ENCODE measurements at places on chromosomes 5 and 9.
A peak's percentile ranks its signal among the peaks of the same experiment; 100 is the strongest.

- DNase-seq, result no peak
These were observed 642 bp downstream of the CSF2 start for GRCh38 chr5:132074091-132074771.

- DNase-seq, result no peak
These were observed 46.7 kb upstream of the HNRNPA0 start for GRCh38 chr5:137800700-137801411.

GRCh38 chr5:4676934-4677333, 463.2 kb upstream of the ADAMTS16 start:
- no peak for DNase-seq

GRCh38 chr9:117462861-117463260, 48.0 kb upstream of the ASTN2 start:
- DNase-seq, result no peak

DNA sequence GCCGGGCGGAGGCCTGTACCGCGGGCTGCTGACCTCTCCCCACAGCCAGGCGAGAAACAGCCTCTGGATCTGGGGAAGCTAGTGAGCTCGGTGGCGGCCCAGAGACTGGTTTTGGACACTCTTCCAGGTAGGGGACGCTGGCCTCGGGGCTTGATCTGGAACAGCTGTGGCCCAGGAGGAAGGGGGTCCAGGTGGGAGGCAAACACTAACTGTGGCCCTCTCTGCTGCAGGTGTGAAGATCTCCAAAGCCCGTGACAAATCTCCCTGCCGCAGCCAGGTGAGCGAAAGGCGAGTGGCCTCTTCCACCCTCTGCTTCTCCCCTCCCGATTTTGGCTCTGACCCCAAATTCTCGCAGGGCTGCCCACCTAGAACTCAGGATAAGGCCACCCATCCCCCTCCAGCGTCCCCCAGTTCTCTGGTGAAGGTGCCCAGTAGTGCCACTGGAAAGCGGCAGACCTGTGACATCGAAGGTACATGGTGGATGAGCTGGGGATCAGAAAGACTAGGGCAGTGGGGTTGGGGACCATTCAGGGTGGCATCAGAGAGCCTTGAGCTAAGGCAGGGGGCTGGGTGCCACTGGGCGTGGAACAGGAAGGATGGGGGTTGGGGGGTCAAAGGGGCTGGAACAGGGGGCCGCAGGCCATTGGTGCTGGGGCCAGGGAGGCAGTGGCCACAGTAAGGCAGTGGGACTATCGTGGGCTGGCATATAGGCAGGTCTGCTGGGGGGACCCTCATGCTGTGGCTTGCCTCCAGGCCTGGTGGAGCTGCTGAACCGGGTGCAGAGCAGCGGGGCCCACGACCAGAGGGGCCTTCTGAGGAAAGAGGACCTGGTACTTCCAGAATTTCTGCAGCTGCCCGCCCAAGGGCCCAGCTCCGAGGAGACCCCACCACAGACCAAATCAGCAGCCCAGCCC, 12.9 kb upstream of the SLC34A1 start:
- DNase-seq, result no peak

GRCh38 chr5:26737348-26738265, 300.8 kb downstream of the CDH9 start:
- DNase-seq, result no peak

GRCh38 chr9:116572095-116572748, 114.9 kb upstream of the TRIM32 start:
- DNase-seq, result peak; percentile 81

DNA sequence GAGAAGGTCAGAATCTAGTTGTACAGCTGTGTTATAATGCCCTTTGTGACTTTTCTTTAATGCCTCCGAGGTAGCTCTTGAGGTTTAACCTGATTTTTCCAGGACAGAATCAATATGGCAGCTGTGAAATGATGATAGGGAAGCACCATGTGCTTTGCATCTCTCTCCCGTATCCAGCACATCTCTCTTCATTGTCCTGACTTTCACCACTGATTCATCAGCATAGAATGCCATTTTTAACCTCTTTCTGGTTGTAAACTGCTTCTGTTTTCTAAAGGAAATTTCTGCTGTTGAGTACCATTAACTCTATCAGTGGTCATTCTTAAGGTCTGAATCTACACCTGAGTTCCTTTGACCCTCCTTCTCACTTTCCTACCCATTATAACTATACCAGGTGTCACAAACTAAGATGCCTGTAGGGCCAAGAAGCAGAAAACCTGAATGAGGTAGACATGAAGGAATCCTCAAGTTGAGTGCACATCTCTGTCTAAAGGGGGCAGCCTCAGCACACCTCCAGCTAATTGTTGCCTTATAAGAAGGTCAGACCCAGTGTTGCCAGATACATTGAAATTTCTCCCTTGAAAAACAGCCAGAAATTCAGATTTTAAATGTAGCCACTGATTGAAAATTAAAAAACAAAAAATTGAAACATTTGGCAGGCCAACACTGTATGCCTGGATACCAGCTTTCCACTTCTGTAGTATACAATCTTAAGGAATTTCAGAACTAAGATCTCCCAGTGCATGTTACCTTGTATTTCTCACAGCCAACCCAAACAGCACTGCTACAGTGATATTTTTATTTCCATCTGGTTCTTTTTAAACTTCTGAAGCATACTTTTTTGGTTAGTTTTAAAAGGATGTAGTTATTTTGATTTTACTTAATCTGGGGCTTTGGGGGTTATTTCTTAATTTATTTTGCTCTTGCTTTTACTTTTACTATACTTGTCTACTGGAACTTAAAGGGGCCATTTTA, 35.8 kb upstream of the TLX3 start:
- DNase-seq, result no peak

DNA sequence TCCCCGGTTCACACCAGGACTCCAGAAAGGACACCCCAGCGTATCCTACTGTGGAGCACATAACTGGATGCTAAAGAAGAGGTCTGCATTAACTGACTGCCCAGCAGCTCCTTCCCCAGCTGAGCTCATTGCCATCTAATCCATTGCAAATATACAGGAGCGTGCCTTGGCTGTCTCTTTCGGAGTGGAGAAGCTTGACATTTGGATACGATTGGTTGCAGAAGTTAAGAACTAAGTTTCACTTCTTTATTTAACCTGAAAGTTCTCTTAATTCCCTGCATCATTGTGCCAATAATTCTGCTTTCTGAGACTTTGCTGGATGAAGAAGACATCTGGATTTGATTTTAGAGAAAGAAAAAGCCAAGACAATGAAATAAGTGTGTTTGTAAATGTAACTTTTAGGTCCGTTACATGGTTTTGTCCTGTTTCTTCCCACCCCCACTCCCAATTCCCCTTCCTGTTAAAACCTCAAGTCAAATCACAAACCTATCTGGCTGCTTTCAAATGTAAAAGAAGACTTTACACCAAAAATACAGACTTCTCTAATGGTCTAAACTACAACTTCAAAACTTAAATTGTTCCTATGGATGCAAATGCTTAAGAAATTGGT, 33.9 kb downstream of the TAS2R1 start:
- DNase-seq, result no peak

- DNase-seq, result no peak
These were observed 486.6 kb downstream of the BRINP1 start for GRCh38 chr9:118882684-118883083.

GRCh38 chr5:97553604-97554452, 370.8 kb upstream of the RIOK2 start:
- DNase-seq, result no peak

DNA sequence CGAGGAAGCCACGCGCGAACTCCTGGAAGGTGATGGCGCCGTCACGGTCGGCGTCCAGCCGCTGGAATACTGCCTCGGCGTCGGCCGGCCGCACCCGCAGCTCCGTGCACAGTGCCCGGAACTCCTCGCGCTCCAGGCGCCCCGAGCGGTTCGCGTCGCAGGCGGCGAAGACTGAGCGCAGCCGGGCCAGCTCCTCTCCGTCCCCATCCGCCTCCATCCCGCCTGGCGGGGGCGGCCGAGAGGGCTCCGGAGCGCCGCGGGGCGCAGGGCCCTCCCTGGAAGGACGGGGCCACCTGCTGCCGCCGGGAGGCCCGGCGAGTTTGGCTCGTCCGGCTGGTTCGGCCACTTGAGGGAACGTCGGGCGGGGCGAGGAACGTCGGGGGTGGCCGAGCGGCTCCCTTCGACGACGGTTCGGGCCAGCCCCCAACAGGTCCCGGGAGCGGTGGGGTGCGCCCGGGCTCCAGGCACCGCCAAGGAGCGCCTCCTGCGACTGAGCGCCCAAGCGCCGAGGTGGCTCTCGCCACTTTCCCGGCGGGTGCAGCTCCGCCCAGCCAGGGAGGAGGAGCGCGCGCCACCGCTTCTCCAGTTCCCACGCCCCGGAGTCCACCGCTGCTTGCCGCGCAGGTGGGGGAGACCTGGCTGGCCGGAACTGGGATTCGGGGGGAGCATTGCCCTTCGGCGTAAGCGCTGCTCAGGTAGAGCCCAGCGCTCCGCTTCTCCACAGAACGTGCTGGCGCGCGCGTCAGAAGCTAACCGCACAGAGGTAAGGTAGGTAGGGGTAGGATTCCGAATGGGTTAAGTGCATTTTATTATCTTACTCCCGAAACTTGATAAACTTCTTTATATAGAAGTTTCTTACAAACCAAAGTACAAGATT, at the start of gene RASEF:
TSS of gene RASEF (minus strand) at position 492 of the 877 bp plus-strand sequence. CDS start at position 217, 275 bp downstream.
- DNase-seq, result peak; percentile 97

GRCh38 chr9:82563094-82563493, 499.8 kb downstream of the RASEF start:
- DNase-seq, result no peak

GRCh38 chr5:179730852-179731251, 1.8 kb upstream of the MAML1 start:
- DNase-seq, result no peak

GRCh38 chr5:31783086-31783645, 144.2 kb downstream of the PDZD2 start:
- no peak for DNase-seq

DNA sequence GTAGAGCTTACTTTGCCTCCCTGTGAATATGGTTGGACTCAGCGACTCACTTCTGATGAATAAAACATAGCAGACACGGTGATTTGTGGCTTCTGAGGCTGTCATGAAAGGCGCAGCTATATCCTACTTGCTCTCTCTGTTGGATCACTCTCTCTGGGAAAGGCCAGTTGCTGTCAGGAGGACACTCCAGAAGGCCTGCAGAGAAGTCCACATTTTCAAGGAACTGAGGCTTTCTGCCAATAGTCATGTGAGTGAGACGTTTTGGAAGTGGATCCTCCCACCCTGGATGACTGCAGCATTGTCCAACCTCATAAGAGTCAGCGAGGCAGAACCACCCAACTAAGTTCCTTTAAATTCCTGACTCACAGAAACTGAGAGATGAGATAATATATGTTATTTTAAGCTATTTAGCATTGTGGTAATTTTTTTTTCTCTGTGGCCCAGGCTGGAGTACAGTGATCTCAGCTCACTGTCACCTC, 156.0 kb upstream of the MAST4 start:
- no peak for DNase-seq

DNA sequence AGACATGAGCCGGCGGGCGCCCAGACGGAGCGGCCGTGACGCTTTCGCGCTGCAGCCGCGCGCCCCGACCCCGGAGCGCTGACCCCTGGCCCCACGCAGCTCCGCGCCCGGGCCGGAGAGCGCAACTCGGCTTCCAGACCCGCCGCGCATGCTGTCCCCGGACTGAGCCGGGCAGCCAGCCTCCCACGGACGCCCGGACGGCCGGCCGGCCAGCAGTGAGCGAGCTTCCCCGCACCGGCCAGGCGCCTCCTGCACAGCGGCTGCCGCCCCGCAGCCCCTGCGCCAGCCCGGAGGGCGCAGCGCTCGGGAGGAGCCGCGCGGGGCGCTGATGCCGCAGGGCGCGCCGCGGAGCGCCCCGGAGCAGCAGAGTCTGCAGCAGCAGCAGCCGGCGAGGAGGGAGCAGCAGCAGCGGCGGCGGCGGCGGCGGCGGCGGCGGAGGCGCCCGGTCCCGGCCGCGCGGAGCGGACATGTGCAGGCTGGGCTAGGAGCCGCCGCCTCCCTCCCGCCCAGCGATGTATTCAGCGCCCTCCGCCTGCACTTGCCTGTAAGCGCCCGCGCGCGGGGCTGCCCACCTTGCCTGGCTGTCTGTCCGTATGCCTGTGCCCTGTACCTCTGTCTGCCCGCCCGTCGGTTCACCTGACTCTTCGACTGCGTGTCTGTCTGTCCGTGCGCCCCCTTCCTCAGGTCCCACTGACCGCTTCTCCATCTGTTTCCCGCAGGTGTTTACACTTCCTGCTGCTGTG, 412 bp downstream of the FGF18 start:
- no peak for DNase-seq

- no peak for DNase-seq
These were observed 61.5 kb downstream of the FXN start for GRCh38 chr9:69097064-69097463.

- no peak for DNase-seq
These were observed 1360.6 kb upstream of the ACO1 start for GRCh38 chr9:31023847-31024246.

GRCh38 chr5:98402130-98402529, 371.3 kb upstream of the RGMB start:
- DNase-seq, result no peak

GRCh38 chr9:19416143-19416542, 7.3 kb downstream of the ACER2 start:
- no peak for DNase-seq

- DNase-seq, result no peak
These were observed 28.8 kb upstream of the DAB2 start for GRCh38 chr5:39453606-39454005.

GRCh38 chr9:128940946-128941755, 6.3 kb downstream of the DOLK start:
- no peak for DNase-seq

GRCh38 chr9:135562235-135562745, 734 bp downstream of the PAEP start:
- DNase-seq, result no peak

GRCh38 chr5:78542321-78542840, 106.2 kb downstream of the LHFPL2 start:
- DNase-seq, result no peak

GRCh38 chr5:41542183-41542582, 31.8 kb upstream of the PLCXD3 start:
- no peak for DNase-seq

- DNase-seq, result no peak
These were observed 237.5 kb downstream of the CHSY3 start for GRCh38 chr5:130141659-130142320.

DNA sequence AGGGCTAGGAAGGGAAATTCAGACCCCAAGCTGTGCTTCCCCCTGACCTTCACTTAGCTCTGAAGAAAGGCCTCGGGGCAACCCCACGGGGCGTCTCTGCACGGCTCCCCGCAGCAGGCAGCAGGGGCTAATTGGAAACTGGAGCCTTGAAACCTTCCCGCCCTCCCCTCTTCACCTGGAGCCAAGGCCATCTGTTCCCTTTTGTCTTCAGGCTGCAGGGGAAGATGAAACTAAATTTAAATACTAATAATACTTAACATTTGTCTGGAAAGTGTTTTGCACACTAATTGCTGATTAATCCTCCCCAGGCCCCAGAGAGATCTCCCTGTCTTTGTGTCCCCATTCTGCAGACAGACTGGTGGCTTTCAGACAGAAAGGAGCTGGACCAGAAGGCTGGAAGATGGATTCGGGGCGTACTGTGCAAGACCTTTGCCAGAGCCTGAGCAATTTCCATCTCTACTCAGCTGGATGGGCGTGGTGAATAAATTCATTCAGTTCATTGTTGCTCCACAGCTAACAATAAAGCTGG, 34.1 kb upstream of the CPLX2 start:
- DNase-seq, result peak; percentile 98

GRCh38 chr9:121281614-121282276, 13.8 kb downstream of the GSN start:
- DNase-seq, result peak; percentile 53

- DNase-seq, result no peak
These were observed 87.1 kb upstream of the TLX3 start for GRCh38 chr5:171221916-171222315.

Measured in NCI-H1417 (cell line).